IPS DF 19.7 (cell line): ENCODE measurements at places on chromosomes 1 and 21.

- no peak for DNase-seq
Observed at GRCh38 chr21:42125571-42126544, 54.7 kb downstream of the UMODL1 start.

DNA sequence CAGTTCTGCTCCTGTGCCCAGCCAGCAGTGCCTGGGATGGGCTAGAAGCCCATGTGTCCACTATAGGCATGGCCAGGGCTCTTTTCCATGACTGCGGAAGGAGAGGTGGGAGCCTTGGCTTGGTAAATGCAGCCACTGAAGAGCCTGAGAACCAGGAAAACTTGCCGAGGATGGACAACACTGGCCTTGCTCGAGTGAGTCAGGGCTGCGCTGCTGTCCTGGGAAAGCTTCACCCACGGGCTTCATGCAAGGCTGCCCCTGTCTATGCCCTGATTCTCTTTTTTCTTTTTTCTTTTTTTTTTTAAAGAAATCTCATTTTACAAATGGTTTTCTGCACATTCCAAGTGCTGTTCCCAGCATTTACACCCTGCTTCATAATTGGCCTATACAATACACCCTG lies 156.5 kb downstream of the CAMTA1 start:
- no peak for DNase-seq

DNA sequence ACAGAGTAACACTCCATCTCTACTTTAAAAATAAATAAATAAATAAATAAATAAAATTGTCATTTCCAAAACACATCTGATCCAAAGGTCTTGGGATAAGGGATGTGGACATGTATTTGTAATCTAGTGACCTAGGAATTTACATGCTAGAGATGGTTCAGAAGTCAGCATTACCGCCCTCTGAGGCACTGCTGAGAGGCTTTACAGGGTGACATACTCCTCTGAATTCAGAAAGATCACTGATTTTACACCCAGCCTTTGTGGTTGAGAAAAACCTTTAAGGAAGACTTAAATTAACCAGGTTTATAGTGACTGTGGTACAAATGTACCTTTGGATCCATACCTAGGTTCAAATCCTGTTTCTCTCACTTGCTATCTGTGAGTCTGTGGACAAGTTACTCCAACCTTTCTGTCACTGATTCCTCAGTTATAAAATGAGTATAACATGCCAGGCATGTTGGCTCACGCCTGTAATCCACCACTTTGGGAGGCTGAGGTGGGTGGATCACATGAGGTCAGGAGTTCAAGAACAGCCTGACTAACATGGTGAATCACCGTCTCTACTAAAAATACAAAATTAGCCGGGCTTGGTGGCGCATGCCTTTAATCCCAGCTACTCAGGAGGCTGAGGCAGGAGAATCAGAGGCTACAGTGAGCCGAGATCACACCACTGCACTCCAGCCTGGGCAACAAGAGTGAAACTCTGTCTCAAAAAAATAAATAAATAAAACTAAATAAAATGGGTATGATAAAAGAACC lies 20.1 kb downstream of the OSBPL9 start:
- no peak for DNase-seq

- DNase-seq = no peak
Observed at GRCh38 chr1:182671750-182672486, 12.5 kb downstream of the RGS8 start.

- DNase-seq = no peak
Observed at GRCh38 chr21:34021726-34022125, 51.7 kb upstream of the MRPS6 start.
